CD8-positive, alpha-beta T cell (primary cell): ENCODE measurements at places on chromosomes 1 and 21.

DNA sequence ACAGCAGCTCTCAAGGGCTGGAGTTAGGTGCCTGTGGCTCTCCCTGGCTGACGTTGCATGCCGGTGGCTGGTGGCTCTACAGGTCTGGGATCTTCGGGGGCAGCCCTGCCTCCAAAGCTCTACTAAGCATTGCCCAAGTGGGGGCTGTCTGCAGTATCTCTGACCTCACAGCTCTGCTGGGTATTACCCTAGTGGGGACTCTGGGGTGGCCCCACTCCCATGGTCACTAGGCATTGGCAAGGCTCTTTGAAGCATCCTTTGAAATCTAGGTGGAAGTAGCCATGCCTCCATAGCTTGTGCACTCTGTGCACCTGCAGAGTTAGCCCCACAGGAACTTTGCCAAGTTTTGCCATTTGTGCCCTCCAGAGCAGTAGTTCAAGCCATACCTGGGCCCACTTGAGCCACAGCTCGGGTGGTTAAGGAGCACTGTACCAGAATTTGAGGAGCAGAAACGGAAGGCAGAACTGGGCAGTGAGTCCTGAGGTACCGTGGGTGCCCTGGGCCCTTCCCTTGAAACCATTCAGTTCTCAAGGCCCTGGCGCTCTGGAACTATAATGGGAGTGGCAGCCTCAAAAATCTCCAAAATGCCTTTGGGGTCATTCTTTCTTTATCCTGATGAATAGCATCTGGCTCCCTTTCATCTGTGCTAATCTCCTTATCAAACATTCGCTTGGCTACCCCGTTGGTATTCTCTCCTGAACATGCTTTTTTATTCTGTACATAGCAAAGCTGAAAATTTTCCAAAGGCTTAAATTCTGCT is 15.4 kb downstream of the GJA4 start:
- no peak for DNase-seq

GRCh38 chr1:1332031-1332755 is 1.1 kb downstream of the TAS1R3 start:
- DNase-seq = no peak

- no peak for DNase-seq
These were observed 8.1 kb downstream of the BLACAT1 start for GRCh38 chr1:205447457-205448341.

DNA sequence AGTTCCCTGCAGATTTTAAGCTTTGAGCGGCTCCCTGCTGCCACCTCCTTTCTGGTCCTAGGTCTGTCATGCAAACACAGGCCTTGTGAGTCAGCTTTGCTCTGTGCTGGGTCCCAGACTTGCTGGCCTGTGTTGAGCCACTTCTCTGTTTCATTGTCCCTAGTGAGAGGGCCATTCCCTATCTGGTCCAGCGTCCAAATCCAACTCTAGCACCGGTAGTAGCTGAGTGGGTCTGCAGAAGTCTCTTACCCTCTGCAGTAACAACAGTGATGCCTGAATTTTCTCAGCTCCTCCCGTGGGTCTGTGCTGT is 5.8 kb downstream of the TTC22 start:
- no peak for DNase-seq
